ENCODE measurements at places on chromosomes 3 and 15.

- no peak for DNase-seq
These were observed 42.9 kb downstream of the IDH2 start for GRCh38 chr15:90059208-90059985.

- DNase-seq, result no peak
These were observed 215.6 kb downstream of the RPLP1 start for GRCh38 chr15:69668039-69668705.

GRCh38 chr3:48926425-48927392 lies 8.1 kb downstream of the ARIH2 start:
- DNase-seq, result no peak

GRCh38 chr3:117407317-117407716 lies 697.7 kb downstream of the TUSC7 start:
- DNase-seq, result peak; percentile 56

DNA sequence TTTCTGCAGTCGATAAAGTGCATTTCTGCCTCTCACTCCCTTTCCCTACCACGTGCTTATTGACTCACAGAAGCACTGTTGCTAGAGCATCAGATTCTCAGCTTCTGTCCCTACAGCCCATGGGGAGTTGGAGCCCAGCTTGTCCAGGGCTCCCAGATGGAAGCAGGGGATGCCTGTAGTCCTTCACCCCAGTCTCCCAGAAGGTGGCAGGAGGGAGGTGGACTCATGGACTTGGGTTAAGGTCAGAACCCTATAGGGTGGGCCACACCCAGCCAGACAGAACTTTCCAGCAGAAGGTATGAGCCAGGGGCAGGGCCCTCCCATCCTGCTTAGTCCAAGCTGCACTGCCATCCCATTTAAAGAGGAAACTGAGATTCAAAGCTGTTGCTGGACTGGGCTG lies 33.1 kb upstream of the SEMA3F start:
- no peak for DNase-seq

DNA sequence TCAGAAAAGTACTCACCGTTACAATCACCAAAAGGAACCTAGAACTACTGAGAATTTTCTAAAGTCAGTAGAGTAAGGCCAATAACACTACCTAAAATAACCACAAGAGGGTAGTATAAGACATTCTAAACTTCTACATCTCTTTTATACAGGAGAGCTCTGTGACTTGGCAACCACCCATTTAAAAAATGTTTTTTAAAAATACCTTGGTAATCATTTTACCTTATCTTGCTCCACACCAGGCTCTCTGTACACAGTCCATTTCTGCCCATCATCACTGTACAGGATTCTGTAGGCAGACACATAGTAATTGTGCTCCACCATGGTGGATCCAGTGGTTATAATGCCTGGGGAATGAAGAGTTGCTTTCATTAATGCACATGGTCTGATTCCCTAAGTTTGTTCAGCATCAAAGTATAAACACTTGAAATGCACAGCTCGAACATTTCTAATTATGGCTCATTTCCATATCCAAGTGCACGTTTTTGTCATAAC lies 54.5 kb downstream of the ST3GAL6 start:
- DNase-seq, result peak; percentile 27

DNA sequence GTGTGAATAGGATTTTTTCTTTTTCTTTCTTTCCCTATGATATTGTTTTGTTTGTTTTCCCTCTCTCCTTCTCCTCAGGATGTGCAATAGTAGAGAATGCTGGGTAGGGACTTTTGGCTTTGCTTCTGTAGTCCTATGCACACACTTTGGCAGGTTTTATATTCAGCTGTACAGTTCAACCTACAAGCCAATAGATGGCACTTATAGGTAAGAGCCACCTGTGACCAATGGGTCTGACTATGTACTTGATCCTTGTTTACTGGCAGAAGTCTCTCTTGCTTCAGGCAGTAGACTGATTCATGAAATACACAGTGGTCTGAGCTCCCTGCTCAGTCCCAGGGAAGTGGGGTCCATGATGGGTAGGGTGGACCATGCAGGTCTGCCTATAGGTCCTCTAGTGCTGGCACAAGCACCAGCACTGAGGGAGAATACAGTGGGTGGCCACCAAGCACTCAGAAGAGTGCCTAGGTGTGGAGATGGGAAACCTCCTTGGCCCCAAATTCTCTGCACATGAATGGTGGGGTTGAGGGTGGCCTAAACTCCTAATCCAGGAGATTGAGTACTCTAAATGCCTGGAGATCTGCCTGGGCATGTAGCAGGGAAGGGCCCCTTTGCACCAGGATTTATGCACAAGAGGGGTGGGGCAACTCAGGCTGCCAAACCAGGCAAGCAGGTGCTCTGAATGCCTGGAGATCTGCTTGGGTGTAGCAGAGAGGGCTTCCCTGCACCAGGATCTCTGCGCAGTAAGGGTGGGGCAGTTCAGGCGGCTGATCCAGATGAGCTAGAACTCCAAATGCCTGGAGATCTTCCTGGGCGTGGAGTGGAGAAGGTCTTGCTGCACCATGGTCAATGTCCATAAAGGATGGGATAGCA lies 176.1 kb downstream of the DOCK3 start:
- DNase-seq, result no peak

DNA sequence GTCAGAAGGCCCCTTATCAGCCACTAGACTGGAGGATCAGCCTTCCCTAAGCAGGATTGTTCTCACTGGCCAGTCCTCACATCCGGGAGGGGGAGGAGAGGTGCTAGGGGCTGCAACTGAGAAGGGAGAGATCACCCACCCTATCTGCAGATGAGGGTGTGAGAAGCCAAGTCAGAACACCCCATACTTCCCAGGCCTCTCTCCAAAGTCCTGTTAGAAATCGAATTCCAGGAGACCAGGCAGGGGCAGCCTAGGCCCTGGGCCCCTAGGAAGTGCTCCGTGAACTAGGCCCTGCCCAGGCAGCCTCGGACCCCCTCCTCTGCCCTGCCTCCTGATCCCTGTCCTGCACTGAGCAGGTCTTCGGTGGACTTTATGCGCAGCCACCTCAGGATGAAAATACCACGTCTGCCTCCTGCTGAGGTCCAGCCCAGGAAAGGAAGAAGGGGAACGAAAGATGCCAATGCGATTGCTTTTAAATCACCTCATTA lies 933 bp downstream of the DZIP1L start:
- DNase-seq, result no peak

- no peak for DNase-seq
These were observed 1.3 kb upstream of the UNC13C start for GRCh38 chr15:53976844-53977392.

- DNase-seq, result no peak
These were observed 255.5 kb downstream of the UACA start for GRCh38 chr15:70507772-70508371.

GRCh38 chr3:70506775-70507174 lies 194.3 kb upstream of the MDFIC2 start:
- DNase-seq, result no peak

GRCh38 chr3:127834771-127835170 lies 12.5 kb upstream of the MGLL start:
- DNase-seq, result no peak

- DNase-seq, result no peak
These were observed 117.6 kb downstream of the CHST2 start for GRCh38 chr3:143237077-143237627.

DNA sequence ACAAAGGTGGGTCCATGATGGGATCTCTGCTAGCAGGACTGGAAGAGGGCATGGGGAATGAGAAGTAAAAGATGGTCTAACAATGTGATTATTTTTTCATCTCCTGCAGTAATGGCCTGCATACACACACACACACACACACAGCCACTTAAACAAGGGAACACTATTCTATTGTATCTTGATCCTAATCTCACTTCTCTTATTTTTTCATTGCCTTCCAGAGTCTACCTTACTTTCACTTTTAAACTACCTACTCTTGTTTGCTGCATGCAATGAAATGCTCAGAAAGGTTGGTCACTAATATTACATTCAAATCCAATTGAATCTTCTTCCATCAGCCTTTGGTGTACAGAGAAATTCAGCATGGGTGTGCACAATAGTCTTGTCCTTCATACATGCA lies 853.8 kb downstream of the IGSF11 start:
- DNase-seq, result no peak

DNA sequence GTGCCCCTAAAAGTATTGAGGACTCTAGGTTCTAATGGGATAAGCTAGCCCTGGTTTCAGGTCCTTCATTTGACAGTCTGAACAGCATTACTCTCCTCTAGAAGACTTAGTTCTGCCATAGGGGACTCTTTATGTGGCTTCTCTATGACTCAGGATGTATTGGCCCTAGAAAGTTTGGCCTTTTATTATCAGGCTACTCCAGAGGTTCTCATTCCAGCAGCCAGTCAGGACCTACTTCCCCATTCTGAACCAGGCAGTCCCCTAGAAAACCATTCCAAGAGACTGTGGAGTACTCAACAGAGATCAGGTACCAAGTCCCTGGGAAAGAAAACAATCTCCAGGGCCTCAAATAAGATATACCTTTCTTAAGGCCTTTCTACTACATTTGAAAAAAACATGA lies 157.9 kb upstream of the TSPAN3 start:
- no peak for DNase-seq

GRCh38 chr3:121995161-121996137 lies 26.6 kb downstream of the ILDR1 start:
- no peak for DNase-seq

DNA sequence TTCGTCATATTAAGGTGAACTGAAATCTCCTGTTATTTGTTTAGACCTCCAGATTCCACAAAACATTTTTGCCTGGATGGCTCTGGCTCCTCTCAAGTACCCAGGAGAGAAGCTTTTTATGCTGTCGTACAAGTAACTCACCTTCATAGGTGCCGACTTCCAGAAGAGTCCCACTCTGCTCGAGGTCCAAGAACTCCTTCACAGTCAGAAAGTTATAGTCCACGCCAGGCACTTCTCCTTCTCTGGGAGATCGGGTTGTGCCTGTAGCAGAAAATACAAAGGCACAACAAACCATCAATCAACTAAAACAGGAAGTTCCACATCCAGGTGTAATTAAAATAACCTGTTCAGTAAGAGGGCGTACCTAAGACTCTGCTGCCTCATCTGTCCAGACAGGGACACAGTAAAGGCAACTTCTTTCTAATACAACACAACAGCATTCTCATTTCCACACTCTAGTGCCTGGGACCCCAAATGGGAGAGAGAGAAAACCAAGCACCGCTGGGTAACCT lies 545.3 kb downstream of the MAGI1 start:
- DNase-seq, result no peak

DNA sequence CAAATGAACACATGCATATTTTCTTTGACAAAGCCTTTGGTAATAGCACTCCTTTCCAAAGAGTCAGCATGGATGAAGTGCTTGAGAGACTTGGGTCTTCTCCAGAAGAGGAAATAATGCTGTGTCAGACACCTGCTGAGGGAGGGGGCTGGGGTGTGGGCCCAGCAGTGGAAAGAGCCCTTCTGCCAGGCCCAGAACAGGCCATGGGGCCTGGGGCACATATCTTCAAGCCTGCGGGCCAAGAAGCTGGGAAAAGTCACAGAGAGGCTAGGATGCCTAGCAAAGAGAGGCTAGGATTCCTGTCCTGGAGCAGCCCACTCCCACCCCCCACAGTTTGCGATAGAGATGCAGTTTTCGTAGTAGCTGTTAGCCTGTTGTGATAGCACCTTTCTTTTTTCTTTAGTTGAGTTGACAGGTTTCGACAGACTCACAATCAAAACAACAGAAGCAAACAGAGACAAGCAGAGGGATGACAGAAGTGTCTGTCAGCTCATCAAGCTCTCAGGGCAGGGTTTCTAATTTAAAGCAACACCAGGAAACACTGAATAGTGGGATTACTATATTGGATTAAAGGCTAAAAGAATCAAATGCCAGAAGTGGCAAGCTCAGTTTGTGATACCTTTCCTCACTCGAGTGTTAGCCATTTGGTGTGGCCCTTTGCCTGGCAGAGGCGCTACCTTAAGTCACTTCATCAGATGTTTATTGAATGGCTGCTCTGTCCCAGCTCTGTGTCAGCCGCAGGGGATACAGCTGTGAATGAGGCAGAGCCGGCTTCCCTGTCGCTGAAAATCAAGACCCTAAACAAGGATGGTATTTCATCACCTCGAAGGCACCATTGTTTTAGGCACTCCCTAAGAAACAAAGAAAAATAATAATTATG lies 19.0 kb downstream of the CMTM7 start:
- DNase-seq, result no peak

DNA sequence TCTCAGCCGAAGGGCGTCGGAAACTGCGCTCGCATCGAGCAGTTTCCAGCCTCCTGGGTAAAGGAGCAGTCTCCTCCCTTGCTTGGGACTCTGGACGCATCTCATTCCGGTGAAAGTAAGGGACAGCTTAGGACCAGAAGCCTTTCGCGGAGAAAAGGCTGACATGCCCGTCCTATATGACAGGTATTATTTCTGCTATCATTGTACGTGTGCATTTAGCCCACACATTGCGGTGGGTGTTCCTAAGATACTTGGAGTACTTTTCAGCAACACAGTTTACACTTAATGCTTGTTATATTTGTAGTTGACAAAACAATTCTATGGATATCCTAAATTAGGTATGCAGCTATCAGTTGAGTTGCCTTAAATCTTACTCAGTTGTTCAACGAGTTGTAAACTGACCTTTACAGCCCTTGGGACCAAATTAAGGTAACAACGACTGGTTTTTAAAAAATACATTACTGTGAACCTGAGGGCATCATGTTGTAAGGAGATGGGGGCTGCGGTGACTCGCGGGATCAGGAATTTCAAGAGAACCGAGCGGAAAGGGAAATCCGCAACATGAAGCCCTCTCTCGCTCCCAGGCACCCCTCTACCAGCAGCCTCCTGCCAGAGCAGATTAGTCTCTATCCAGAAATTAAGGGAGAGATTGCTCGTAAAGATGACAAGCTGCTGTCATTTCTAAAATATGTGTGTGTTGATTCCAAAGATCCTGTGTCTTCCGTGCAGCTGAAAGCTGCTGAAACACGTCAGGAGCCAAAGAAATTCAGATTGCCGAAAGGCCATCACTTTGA lies 632 bp upstream of the COPS2 start:
- no peak for DNase-seq

GRCh38 chr15:33915571-33916407 lies 52.5 kb upstream of the CHRM5 start:
- DNase-seq, result no peak

GRCh38 chr3:101779047-101779821 lies at the start of gene NXPE3:
Gene NXPE3, plus strand, starts transcription at chr3:101779211. Its CDS starts 6,386 bp downstream, at chr3:101785597.
- peak; percentile 57 for DNase-seq

GRCh38 chr3:69738315-69738714 lies 949 bp upstream of the MITF start:
- DNase-seq, result no peak

- DNase-seq, result no peak
These were observed 183.5 kb upstream of the NSMCE3 start for GRCh38 chr15:29452881-29453731.

GRCh38 chr15:88791637-88792036 lies 11.6 kb upstream of the ACAN start:
- no peak for DNase-seq

- no peak for DNase-seq
These were observed 129.7 kb upstream of the SMAD3 start for GRCh38 chr15:66935688-66936087.

Data from NCI-H2081 treated with DMSO at 0.1 percent for 48 hours (cell line).